ENCODE measurements at places on chromosomes 16 and 17.

DNA sequence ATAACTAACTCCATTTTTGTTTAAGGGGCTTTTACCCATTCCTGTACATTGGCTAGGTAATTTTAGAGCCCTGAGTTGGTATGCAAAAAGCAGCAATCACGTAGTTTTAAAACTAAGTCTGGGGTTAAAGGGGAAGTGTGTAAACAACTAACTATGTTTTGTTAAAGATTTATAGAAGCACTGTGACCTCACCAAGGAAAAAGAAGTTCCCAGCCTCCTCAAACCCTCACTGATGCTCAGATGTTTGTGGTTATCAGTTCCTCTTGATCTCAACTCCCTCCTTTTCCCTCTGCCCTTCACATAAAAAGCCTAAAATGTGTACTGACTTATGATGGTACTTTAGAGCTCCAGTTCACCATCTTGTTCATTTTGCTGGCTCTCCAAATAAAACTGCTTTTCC lies 119.9 kb upstream of the IRX6 start:
- no peak for DNase-seq

- peak; percentile 8 for DNase-seq
These were observed 434.5 kb upstream of the GOT2 start for GRCh38 chr16:59168461-59169114.

- no peak for DNase-seq
These were observed 334.3 kb downstream of the CBLN1 start for GRCh38 chr16:48947371-48947713.

- no peak for DNase-seq
These were observed 99.4 kb downstream of the TNFRSF13B start for GRCh38 chr17:16872351-16873173.

DNA sequence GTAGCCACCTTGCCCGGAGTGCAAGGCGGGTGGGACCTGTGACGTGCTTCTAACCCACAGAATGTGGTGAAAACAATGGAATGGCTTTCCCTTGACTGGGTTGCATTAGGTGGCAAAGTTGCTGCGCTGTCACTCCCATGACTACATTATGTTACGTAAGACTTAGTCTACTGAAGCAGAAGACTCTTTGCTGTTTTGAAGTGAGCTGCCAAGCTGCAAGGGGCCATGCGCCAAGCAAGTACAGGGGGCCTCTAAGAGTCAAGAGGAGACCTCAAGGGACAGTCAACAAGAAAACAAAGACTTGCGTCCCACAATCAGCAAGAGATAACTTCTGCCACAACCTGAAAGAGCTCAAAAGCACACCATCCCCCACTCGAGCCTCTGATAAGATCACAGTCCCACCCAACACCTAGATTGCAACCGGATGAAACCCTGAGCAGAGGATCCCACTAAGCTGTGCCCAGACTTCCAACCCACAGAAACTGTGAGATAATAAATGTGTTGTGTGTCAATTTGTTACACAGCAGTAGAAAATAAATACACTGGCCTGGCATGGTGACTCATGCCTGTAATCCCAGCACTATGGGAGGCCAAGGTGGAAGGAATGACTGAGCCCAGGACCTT lies 16.5 kb downstream of the ANKRD11 start:
- DNase-seq = no peak

DNA sequence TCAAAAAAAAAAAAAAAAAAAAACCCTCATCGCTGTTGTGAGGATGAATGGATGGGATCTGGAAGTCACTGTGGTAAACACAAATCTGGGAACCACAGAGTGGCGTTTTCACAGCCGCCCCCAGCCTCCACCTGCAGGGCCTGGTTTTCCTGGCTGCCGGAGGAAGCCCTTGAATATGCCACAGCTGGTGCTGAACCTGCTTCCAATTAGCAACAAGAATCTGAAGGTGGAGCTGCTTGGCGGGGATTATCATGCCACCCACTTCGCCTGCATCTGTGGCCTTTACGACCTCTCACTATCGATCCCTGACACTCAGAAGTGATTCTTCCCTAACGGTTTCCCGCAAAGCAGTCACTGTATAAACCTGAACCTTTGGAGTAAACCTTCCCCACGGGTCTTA lies 16.1 kb downstream of the MRM3 start:
- no peak for DNase-seq

- DNase-seq = no peak
These were observed 22.3 kb downstream of the CD300LF start for GRCh38 chr17:74690409-74690825.

DNA sequence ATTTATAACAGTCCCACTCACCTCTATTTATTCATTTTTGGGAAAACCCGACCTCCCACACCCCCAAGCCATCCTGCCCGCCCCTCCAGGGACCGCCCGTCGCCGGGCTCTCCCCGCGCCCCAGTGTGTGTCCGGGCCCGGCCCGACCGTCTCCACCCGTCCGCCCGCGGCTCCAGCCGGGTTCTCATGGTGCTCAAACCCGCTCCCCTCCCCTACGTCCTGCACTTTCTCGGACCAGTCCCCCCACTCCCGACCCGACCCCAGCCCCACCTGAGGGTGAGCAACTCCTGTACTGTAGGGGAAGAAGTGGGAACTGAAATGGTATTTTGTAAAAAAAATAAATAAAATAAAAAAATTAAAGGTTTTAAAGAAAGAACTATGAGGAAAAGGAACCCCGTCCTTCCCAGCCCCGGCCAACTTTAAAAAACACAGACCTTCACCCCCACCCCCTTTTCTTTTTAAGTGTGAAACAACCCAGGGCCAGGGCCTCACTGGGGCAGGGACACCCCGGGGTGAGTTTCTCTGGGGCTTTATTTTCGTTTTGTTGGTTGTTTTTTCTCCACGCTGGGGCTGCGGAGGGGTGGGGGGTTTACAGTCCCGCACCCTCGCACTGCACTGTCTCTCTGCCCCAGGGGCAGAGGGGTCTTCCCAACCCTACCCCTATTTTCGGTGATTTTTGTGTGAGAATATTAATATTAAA lies 638 bp upstream of the TMEM88 start:
- no peak for DNase-seq

- DNase-seq = no peak
These were observed 48.9 kb downstream of the VMP1 start for GRCh38 chr17:59756236-59756818.

DNA sequence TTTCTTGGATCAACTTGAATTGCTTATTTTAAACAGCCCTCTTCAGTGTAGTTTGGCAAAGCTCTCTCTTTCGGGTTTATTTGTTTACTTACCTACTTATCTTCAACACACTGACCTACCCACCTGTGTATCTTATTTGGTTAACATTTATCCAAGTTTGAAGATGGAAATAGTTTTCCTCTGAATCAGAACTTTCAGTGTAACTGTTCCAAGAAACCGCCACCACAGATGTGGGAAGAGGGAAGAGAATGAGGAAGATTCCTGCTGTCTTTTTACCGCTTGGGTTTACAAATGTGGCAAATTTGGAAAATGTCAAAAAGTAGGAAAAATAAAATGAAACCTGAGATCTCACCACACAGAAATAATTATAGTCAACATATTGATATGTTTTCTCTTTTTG lies 115.8 kb downstream of the MSI2 start:
- DNase-seq = no peak

DNA sequence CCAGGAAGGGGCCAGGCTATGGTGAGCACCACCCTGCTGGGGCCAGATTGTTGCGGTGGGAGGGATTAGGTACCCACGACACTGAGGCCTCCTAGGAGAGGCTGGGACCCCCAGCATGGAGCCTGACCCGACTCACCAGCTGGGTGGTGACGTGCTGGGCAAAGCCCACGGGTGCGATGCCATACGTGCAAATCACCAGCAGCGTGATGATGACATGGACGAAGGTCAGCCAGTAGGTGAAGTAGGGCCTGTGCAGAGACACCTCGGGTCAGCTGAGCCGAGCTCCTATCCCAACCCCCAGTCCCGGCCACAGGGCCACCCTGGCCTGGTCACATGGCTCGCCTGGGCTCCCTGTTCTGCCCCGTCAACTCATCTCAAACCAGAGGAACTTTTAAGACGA lies 7.5 kb downstream of the AANAT start:
- DNase-seq = peak; percentile 70
